ENCODE measurements at places on chromosomes 1 and 21.

DNA sequence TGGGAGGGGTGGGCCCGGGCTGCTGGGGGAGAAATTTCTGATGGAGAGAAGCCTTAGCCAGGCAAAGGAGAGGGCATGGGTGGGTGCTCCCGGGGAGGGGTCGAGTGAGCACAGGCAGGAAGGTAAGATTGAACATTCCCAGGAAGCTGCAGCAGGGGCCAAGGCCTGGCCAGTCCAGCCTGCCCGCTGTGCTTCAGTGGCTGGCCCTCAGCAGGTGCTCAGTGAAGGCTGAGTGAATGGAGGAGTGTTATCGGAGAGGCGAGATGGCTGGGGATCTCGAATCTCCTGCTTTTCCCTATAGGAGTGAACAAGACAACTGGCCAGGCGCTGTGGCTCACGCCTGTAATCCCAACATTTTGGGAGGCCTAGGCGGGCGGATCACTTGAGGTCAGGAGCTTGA is 20.9 kb downstream of the SPSB1 start:
- H3K27me3 ChIP-seq: no peaks in the 10 kb centered on the region
- no peaks in the 10 kb centered on the region for H3K36me3 ChIP-seq
- no peak overlapping the region for H3K4me3 ChIP-seq
- no peak overlapping the region for H3K27ac ChIP-seq

- H3K27ac ChIP-seq: no peak overlapping the region
- no peak overlapping the region for H3K4me3 ChIP-seq
- no peaks in the 10 kb centered on the region for H3K36me3 ChIP-seq
Observed at GRCh38 chr21:32735524-32735923, 7.7 kb upstream of the SYNJ1 start.

DNA sequence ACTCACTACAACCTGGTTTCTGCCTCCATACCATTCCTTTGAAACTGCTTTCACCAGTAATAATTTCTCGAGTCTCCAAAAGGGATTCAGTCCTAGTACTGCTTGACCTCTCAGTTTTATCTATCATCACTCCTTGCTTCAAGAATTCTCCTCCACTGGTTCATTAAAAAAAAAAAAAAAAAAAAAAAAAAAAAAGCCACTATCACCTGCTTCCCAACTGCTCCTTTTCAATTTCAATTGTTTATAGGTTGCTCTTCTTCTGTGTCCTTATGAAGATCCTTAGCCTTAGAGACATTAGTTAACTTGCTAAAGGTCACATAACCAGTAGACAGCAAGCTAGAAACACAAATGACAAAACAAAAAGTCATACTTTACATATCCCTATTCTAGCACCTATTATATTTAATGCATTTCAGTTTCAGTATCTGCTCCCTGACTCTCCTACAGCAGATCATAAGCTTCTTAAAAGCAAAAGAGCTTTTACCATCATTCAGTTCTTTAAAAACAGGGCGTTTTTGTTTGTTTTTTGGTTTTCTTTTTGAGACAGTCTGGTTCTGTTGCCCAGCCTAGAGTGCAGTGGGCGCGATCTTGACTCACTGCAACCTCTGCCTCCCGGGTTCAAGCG is 7.1 kb downstream of the NRDC start:
- peaks cover 6% of the 10 kb centered on the region for H3K4me1 ChIP-seq
- no peaks in the 10 kb centered on the region for H3K27me3 ChIP-seq
- no peak overlapping the region for H3K27ac ChIP-seq
- no peak for DNase-seq
- H3K4me3 ChIP-seq: no peak overlapping the region

GRCh38 chr1:165484532-165484931 is 39.6 kb upstream of the RXRG start:
- no peaks in the 10 kb centered on the region for H3K36me3 ChIP-seq
- H3K27ac ChIP-seq: no peak overlapping the region
- DNase-seq: no peak
- no peak overlapping the region for H3K4me3 ChIP-seq
- no peaks in the 10 kb centered on the region for H3K27me3 ChIP-seq
- no peaks in the 10 kb centered on the region for H3K4me1 ChIP-seq

- no peak overlapping the region for H3K4me3 ChIP-seq
- no peaks in the 10 kb centered on the region for H3K27me3 ChIP-seq
- no peak overlapping the region for H3K27ac ChIP-seq
- H3K4me1 ChIP-seq: no peaks in the 10 kb centered on the region
- no peak for DNase-seq
- peaks cover 28% of the 10 kb centered on the region for H3K36me3 ChIP-seq
Observed at GRCh38 chr1:177948336-177948972, 21.4 kb downstream of the SEC16B start.

DNA sequence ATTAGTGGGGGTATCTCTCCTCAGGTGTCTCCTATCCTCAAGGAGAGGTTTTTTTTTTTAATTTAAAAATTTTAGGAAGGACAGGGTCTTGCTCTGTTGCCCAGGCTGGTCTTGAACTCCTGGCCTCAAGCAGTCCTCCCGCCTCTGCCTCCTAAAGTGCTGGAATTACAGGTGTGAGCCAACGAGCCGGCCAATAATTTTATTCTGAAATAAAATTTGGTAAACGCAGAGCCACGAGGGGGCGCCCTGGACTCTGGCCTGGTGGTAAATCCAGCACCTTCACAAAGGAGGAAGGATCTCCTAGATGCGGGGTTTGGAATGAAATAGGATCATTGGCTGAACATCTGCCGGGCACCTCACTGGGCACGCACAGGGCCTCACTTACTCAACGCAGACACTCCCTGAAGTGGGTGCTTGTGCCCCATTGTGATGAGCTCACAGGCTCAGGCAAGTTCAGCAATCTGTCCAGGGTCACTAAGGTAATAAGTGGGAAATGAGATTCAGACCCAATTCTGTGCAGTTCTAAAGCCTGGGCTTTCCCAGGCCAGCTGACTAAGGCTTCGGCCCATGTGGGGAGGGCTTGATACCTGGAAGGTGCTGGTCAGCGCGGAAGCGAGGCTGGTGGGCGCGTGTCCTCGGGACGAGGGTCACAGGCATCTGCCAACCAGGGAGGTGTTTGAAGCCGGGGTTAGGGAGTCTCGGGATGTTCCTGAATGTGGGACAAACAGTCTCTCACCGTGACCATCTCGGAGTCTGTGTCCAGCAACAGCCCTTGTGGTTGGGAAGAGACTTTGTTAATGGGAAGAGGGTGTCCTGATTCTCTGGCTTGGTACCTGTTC is 32.7 kb upstream of the ETV3 start:
- H3K27ac ChIP-seq: no peak overlapping the region
- H3K4me3 ChIP-seq: no peak overlapping the region
- no peaks in the 10 kb centered on the region for H3K27me3 ChIP-seq
- H3K36me3 ChIP-seq: no peaks in the 10 kb centered on the region
- DNase-seq: peak; percentile 32

- H3K4me1 ChIP-seq: no peaks in the 10 kb centered on the region
- no peak for DNase-seq
- no peaks in the 10 kb centered on the region for H3K36me3 ChIP-seq
Observed at GRCh38 chr1:82449506-82450057, 648.8 kb downstream of the ADGRL2 start.

DNA sequence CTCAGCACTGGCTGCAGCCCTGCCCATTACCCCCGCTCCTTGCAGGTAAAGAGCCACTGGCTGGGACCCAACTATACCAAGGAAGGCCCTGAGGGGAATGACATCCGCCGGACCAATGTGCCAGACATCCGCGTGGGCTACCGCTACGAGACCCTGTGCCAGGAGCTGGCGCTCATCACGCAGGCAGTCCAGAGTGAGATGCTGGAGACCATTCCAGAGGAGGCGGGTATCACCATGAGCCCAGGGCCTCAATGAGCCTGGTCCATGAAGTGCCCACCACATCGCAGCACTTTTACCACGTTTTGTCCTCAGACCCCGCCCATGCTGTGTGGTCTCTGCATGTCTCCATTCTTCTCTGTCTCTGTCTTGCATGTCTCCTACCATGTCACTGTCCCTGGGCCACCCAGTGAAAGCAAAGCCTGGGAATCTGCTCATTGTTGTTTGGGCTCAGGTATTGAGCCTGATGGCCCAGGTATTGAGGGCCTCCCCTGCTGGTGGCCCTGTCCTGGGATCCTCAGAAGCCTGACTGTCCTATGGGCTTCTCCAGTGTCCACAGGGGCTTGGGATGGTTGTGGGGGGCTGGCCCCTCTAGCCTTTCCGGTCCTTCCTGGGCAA is 11.4 kb downstream of the AMPD2 start:
- no peak for DNase-seq
- H3K4me3 ChIP-seq: no peak overlapping the region
- H3K27ac ChIP-seq: no peak overlapping the region

- H3K4me3 ChIP-seq: no peak overlapping the region
- no peaks in the 10 kb centered on the region for H3K27me3 ChIP-seq
- DNase-seq: no peak
- no peaks in the 10 kb centered on the region for H3K4me1 ChIP-seq
- no peaks in the 10 kb centered on the region for H3K36me3 ChIP-seq
- no peak overlapping the region for H3K27ac ChIP-seq
Observed at GRCh38 chr1:181592255-181592859, 109.0 kb downstream of the CACNA1E start.

DNA sequence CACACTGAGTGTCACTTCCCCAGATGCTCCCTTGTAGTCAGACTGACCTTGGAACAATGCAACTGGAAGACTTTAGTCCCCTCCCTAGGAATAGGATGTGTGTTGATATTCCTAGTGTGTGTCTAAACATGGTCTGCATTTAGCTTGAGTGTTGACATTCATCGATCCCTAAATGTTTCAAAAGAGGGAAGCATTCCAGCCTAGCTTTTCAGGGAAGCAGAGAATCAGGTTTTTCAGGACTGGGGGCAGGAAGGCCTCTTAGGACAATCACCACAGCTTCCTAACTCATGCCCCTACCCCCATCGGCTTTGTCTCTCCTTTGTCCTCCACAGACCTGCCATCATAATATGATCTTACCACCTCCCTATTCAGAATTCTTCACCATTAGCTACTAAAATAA is 43.4 kb downstream of the NMNAT2 start:
- no peak for DNase-seq
- H3K4me3 ChIP-seq: no peak overlapping the region
- H3K27ac ChIP-seq: no peak overlapping the region
- H3K4me1 ChIP-seq: no peaks in the 10 kb centered on the region

DNA sequence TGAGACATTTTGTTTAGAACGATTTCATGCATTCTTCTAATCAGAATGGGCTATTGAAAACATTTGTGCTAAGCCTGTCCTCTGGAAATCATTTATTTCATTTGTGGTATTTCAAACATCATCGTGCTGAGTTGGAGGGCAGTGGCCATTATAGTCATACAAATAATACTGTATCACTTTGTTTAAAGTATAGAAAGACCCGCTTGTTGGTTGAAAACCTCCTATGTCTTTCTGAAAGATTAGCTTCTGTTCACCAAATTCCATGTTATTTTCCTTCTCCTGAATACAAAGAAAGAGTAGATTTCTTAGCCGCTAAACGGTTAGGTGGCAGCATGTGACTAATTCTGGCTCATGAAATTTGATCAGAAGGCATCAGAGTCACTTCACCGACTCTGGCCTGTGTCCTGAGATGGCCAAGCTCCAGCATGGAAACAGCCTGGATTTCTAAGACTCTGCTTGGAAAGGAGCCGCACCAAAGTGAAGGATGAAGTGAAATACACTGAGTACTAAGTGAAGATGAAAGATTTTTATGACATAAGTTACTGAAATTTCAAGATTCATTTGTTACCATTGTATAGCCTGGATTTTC is 355.1 kb downstream of the USP25 start:
- H3K27me3 ChIP-seq: no peaks in the 10 kb centered on the region
- H3K36me3 ChIP-seq: no peaks in the 10 kb centered on the region
- H3K4me1 ChIP-seq: no peaks in the 10 kb centered on the region
- no peak overlapping the region for H3K4me3 ChIP-seq

DNA sequence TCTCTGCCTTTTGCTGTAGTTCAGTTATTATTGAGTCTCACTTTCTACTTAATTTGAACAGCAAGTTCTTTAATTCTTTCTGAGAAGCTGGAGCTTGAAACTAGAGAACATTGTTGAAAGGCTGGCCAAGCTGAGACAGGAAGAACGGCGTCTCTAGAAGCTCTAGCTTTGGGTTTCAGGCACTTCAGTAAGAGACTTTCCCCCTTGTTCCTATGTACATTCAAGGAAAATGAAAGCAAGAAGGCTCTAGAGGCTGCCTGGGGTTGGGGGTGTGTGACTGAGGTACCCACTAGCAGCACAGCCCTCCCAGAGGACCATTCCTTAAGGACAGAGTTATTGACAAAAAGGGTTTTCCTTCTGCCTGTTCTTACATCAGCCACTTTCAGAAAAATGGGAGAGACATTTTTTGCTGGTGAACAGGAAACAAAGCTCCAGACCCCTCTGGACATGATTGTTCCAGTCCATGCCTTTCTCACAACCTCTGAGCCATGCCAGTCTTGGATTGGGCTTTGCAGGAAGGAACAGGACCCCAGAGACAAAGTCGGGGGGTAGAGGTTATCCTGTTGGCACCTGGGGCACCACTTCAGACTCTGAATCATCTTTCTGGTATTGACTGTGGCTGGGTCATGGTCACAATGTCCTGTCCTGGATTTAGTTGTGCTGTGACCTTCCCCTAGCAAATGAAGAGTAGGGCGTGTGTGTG is 63.1 kb downstream of the LAMC2 start:
- H3K4me3 ChIP-seq: no peak overlapping the region
- H3K27me3 ChIP-seq: no peaks in the 10 kb centered on the region
- H3K36me3 ChIP-seq: no peaks in the 10 kb centered on the region
- H3K4me1 ChIP-seq: no peaks in the 10 kb centered on the region
- no peak for DNase-seq
- H3K27ac ChIP-seq: no peak overlapping the region

DNA sequence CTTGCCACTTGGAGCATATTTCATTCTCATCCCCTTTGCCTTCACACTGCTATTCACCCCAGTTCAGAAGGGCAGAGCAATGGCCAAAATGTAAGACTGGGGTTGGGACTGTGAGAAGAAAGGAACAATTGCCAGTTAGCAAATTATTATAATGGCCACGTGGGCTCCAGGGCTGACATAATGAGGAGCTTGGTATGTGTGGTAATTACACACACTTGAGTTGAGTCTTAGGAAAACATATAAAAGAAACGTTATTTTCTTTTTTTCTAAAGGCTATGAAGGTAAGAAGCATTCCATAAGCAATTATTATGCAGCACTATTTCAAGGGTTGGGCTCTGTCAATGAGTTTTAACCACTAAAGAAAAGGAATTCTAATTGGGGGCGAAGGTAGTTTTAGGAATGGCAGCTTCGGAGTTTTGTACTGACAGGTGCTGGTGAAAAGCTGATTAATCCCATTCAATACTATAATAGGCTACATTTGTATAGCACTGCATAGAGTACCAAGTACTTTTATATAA is 32.5 kb upstream of the BCL10 start:
- no peak overlapping the region for H3K4me3 ChIP-seq
- DNase-seq: no peak
- no peaks in the 10 kb centered on the region for H3K36me3 ChIP-seq
- H3K27ac ChIP-seq: no peak overlapping the region
- no peaks in the 10 kb centered on the region for H3K27me3 ChIP-seq

DNA sequence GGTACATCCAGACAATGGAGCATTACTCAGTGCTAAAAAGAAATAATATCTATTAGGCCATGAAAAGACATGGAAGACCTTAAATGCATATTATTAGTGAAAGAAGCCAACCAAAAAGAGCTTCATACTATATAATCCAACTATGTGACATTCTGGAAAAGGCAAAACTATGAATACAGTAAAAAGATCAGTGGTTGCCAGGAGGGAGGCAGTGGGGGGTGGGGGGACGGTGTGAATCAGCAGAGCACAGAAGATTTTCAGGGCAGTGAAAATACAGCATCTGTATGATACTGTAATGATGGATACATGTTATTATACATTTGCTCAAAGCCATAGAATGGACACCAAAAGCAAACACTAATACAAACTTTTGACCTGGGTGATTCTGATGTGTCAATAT is 339.4 kb upstream of the SNX7 start:
- no peak overlapping the region for H3K27ac ChIP-seq
- peaks cover 4% of the 10 kb centered on the region for H3K4me1 ChIP-seq
- H3K4me3 ChIP-seq: no peak overlapping the region
- H3K36me3 ChIP-seq: no peaks in the 10 kb centered on the region
